ENCODE measurements at places on chromosomes 11 and 22. TPM values are rescaled to one million over a fixed set of nuclear protein-coding genes. Genes with fewer than 3 reads are reported as not detected.

- DNase-seq, result no peak
These were observed 43.8 kb downstream of the FLI1 start for GRCh38 chr11:128737704-128738103.

DNA sequence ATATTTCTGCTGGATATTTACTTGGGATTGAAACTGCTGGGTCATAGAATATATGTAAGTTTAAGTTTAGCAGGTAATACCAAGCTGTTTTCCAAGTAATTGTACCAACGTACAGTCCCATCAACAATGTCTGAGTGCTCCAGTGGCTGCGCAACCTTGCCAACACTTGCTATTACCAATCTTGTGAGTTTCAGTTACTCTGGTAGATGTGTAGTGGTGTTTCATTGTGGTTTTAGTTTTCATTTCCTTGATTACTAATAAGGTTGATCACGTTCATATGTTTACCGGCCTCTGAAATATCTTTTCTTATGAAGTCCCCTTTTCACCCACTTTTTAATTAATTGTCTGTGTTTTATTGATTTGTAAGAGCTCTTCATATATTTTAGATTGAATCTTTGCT is 370.6 kb upstream of the CADM1 start:
- no peak for DNase-seq

DNA sequence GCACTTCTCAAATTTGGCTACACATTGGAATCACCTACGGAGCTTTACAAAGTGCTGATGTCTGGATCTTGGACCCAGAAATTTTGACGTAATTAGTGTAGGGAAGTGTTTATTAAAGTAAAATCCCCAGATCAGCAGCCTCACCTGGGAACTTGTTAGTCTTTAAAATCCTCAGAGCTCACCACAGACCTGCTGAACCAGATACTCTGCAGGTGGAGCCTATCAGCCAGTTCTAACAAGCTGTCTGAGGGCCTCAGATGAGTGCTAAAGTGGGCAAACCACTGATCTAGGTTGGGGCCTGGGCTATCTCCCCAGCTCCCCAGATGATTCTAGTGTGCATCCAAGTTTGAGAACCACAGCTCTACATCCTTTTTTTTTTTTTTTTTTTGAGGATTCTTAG is 436.0 kb downstream of the ETS1 start:
- no peak for DNase-seq

DNA sequence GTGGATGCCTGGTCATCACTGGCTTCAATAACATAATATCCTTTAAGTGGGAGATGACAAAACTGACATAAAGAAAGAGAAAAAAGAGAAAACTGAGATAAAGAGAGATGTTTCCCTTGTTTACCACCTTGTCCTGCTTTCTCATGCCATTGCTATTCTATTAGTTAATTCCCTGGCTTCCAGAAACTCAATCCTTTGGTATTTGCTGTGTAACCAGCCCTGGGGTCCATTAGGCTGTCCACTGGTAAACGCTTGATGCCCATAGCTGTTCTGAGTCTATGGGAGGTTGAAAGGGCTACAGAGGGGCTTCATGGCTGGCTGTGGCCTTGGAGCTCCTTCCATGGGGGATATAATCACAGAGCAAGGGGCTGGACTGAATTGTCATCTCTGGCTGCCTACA is 243.4 kb upstream of the PLET1 start:
- DNase-seq, result no peak

- DNase-seq, result no peak
These were observed 61.4 kb upstream of the BMAL1 start for GRCh38 chr11:13216019-13216710.

GRCh38 chr22:40748388-40749355 is 69.4 kb downstream of the MCHR1 start:
- no peak for DNase-seq

GRCh38 chr11:29657709-29658108 is 359.1 kb downstream of the KCNA4 start:
- no peak for DNase-seq

- DNase-seq, result no peak
These were observed 121.5 kb downstream of the MAML2 start for GRCh38 chr11:96221244-96222070.

DNA sequence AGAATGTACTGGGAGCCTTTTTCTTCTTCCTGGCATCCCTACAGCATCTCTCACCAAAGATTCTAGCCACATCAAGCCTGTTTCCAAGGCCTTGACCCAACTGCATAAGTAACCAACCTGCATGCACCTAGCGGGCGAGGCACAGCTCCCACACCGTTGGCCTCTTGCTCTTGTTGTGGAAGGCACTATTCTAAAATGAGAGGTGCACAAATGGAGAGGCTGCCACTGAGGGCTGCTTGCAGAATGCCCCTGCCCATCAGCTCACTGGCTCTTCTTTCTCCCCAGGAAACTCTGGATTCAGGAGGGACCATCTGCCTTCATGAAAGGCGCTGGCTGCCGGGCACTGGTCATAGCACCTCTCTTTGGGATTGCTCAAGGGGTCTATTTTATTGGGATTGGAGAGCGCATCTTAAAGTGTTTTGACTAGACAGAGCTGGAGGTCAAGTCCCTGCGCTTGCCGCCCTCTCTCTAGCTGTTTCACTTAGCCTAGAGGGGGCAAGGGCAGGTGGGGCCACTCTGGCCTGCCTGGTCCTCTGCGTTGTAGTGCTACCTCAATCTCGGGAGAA is 26.6 kb downstream of the SLC25A18 start:
- no peak for DNase-seq

- DNase-seq, result no peak
These were observed 30.0 kb upstream of the SEZ6L start for GRCh38 chr22:26139310-26139709.

DNA sequence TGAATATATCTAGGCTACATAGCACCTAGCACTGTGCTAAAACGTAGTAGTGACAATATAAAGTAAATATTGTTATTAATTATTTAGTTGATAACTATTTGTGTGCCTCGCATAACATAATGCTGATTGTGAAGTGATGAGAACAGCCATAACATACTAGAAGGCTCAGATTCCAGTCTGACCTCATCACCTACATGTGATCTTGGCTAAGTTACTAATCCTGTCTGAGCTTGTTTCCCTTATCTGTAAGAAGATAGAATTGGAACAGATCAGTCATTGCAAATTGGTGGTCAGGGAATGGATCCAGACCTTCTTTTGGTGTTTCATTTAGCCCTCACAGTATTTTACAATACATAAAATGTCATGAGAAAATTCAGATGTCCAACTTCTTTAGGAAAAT is 103.4 kb upstream of the SEZ6L start:
- DNase-seq, result no peak

GRCh38 chr11:36139767-36140166 is 149.5 kb downstream of the COMMD9 start:
- no peak for DNase-seq

DNA sequence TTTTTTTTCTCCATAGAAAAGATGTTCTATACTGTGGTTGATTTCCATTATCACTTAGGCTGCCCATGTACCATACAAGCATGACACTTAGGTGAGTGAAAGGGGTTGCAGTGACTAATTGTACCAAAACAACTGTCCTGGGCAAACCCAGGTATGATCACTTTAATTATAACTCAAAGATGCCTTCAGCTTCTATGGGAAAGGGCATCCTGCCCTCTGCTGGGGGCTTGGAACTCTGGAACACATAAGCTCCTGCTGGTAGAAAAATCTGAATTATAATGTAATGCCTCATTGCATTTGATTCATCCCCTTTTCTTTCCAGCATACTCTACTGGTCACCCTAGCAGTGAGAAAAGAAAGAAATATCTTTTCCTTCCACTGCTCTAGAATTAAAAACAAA is 206.3 kb downstream of the DDX10 start:
- DNase-seq, result peak; percentile 12

- peak; percentile 43 for DNase-seq
These were observed 11.9 kb downstream of the CHRM1 start for GRCh38 chr11:62909107-62909894.

DNA sequence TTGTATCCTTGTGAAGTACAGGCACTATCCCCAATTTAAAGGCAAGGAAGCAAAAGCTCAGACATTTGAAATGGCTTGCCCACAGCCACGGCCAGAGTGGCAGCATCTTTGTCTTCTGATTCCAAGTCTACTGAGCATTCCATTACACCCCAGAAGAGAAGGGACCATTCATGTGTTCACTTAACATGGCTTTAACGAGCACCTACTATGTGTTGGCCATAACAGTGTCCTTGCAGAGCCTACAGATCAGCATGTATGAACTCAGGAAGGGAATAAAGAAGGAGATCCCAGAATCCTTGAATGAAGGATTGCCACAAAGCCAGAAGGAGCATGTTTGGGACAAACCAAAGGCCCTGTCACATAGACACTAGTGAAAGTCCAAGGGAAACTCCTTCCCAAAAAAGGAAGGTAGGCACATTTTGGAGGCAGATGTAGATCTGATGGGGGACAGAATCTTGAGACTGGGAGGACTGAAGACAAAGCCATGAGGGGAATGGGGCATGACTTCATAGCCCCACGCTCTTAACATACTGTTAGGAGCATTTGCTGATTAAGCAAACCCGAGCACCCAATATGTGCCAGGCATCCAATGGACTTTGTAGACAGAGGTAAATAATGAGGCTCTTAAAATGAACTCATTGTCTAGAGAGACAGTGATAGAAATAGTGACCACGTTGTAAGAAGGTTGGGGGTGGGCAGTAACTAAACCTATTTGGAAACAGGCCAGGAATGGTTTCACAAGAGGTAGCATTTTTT is 54.9 kb downstream of the P4HA3 start:
- DNase-seq, result no peak

- no peak for DNase-seq
These were observed 2.7 kb downstream of the AHNAK start for GRCh38 chr11:62543680-62544444.

GRCh38 chr11:119472186-119472855 is 49.3 kb upstream of the THY1 start:
- no peak for DNase-seq

Gene CERK
- 30.3 TPM for total RNA-seq

Gene SAA1
- 14.4 TPM for total RNA-seq

Gene MYBPC3
- total RNA-seq, result not detected

Gene TRIM49D1
- not detected for total RNA-seq
